ENCODE measurements at places on chromosomes 16 and 17.

GRCh38 chr16:84246679-84247077 is 6.9 kb upstream of the KCNG4 start:
- no peak for DNase-seq

- DNase-seq = no peak
Measured at GRCh38 chr16:82867485-82867884, 240.7 kb downstream of the CDH13 start.

- DNase-seq = peak; percentile 99
Measured at GRCh38 chr17:76546556-76547182, 6.8 kb downstream of the PRCD start.

DNA sequence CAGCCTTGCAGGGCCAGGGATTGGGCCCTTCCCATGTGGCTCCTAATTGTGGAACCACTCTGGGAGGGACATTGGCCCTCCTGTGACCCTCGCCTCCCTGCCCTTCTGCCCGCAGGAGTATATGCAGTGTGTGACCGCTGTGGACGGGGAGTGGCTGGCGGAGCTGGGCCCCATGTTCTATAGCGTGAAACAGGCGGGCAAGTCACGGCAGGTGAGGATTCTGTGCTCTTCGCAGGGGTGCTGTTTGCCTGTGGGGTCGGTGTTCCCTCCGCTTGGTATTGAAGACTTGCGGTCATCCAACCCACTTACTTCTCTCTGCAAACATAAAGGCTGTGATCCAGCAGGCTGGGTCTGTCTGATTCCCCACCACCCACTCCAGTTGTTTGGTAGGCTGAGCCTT is 15.7 kb downstream of the DHX38 start:
- no peak for DNase-seq

GRCh38 chr16:62573466-62573865 is 537.2 kb upstream of the CDH8 start:
- no peak for DNase-seq

GRCh38 chr16:78461087-78461486 is 361.6 kb downstream of the WWOX start:
- no peak for DNase-seq

GRCh38 chr17:15967706-15968399 is 22.9 kb downstream of the ADORA2B start:
- DNase-seq = no peak

- no peak for DNase-seq
Measured at GRCh38 chr17:39236981-39237441, 11.3 kb upstream of the STAC2 start.

DNA sequence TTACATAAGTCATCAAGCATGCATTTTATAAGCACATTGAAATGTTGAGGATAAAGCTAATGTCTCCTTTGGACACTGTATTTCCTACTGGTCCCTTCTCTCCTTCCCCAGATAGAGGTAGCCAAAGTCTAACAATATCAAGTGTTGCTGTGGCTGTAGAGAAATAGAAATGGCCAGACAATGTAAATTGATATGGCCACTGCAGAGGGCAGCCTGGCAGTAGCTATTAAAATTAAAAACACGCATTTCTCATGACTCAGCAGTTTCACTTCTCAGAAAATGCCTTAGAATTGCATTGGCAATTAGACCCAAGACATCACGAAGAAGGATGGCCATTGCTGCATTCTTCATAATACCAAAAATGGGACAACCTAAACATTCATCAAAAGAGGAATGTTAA is 46.8 kb upstream of the MRTFB start:
- DNase-seq = no peak

- DNase-seq = no peak
Measured at GRCh38 chr16:11792410-11793241, 4.4 kb downstream of the ZC3H7A start.

- DNase-seq = no peak
Measured at GRCh38 chr17:35148144-35148543, 527 bp downstream of the UNC45B start.

- DNase-seq = peak; percentile 98
Measured at GRCh38 chr16:4373909-4374742, 2.5 kb downstream of the VASN start.

DNA sequence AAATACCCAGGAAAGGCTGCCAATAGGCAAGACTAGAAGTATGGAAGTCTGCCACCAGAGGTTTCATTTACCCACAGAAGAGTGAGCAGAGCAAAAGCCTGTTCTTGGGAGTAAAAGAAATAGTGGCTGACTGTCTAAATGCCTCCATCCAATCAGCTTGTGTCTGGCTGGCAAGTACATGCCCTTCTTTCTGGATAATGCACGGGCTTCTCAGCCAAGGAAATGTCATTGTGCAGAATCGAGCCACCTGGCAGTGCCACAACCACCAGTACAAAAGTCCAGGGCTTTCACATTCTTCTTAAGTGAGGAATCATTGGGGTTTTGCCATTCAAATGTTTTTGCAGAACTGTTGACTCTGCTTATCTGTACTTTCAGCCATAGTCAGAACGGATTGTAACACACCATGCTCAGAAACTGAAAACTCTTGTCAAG is 10.1 kb upstream of the ERCC4 start:
- DNase-seq = peak; percentile 75

DNA sequence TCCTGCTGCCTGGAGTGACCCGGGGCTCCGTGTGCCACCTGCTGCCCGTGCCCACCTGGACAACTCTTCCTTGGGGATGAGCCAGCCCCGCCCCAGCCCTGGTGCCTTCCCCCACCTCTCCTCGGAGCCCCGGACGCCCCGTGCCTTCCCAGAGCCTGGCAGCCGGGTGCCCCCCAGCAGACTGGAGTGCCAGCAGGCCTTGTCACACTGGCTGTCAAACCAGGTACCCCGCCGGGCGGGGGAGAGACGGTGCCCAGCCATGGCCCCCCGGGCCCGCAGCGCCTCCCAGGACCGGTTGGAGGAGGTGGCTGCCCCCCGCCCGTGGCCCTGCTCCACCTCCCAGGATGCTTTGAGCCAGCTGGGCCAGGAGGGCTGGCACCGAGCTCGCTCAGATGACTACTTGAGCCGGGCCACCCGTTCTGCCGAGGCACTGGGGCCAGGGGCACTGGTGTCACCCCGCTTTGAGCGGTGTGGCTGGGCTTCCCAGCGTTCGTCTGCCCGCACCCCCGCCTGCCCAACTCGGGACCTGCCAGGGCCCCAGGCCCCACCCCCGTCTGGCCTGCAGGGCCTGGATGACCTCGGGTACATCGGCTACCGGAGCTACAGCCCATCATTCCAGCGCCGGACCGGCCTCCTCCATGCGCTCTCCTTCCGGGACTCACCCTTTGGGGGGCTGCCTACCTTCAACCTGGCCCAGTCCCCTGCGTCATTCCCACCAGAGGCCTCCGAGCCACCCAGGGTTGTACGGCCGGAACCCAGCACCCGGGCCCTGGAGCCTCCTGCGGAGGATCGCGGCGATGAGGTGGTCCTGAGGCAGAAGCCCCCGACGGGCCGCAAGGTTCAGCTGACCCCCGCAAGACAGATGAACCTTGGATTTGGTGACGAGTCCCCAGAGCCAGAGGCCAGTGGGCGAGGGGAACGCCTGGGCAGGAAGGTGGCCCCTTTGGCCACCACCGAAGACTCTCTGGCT is 38.4 kb downstream of the ARHGAP23 start:
- DNase-seq = no peak

DNA sequence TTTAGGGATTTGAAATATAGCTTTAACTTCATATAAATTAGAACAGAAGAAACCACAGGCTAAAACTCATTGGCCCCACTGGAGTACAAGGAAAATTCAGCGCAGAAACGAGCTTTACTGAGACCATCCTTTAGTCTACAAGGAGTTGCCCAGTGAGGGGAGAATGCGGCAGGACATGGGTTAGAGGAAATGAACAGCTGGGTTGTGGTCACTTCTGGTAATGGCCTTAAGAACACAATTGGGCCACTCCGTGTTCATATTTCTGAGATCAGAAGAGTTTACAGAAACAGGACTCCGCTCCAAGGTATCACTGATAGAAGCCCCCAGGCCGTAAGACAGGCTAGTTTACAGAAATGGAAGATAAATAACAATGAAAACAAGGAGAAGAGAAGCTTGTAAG is 188.3 kb downstream of the ZFHX3 start:
- no peak for DNase-seq

- no peak for DNase-seq
Measured at GRCh38 chr16:4796982-4797804, 2.0 kb downstream of the SMIM22 start.

DNA sequence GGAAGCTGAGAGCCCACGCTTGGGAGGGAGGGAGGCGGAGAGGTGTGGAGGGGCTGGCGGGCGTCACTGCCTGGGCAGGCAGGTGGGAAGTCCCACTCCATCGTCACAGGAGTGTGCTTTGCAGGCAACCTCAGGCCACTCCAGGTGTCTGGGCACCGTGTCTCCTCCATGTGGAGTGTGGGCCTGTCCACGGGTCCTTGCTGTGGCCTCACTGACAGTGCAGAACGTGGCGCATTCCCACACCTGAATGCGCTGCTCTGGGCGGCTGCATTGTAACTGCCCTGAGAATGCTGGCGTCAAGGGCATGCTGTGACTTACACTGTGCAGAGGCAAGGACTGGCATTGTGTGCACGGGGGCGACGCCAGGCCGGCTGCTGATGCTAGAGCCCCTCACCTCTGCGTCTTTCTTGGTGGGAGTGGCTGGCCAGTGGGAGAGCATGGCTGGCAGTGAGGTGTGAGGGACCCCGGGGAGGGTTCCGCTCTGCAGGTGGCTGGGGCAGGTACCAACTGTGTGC is 66.4 kb downstream of the BANP start:
- DNase-seq = no peak

DNA sequence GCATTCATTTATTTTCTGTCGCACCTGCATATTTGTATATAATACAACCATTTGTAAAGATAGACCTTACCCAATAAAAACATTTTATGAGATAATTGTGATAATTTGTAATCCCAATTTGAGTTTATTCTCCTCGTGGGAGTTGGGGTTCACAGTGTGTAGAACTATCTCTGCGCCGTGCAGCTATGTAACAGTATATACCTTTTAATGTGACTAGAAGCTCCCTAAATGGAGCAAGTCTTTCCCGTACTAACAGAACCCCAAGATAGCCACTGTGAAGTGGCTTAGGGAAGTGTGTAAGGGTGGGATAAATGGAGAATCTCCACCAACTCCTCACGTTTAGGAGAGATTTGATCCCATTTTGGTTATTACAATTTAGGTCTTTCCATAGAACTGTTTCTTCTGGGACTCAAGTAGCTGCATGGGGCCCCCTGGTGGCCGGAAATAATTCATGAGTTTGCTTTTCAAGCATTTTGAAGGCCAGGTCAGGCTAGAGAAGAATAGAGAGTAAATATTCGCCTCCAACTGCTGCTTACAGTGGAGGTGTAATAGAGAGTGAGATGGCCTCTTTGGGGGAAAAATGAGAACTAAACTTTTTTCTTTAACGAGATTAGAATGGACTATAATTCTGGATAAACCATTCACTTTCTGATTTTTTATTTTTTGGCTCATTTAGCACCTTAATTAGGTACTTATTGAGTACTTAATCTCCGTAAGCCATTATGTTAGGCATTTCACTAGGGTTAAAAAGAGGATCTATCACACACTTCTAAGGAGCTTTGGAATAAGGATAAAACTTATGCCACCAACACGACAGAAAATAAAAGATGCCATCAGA is 4.5 kb downstream of the TMEM100 start:
- peak; percentile 68 for DNase-seq

GRCh38 chr16:1347286-1347855 is 4.3 kb downstream of the TSR3 start:
- DNase-seq = no peak

DNA sequence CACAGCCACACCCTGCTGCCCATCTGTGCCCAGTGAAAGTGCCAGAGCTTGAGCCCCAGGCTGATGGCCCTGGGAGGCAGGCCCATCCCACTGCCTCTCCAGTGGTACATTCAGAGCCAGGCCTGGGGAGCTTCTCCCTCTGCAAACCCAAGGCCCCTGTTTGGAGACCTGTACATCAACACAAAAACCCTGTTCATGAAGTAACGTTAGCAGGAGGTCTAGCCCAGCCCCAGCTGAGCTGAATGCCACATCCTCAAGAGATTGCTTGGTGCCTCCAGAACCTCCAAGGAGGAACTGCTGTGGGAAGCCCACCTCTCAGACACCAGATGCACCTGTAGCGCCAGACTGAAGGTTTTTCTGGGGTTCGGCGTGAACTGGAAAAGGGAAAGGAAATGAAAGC is 31.5 kb downstream of the C16orf78 start:
- no peak for DNase-seq

DNA sequence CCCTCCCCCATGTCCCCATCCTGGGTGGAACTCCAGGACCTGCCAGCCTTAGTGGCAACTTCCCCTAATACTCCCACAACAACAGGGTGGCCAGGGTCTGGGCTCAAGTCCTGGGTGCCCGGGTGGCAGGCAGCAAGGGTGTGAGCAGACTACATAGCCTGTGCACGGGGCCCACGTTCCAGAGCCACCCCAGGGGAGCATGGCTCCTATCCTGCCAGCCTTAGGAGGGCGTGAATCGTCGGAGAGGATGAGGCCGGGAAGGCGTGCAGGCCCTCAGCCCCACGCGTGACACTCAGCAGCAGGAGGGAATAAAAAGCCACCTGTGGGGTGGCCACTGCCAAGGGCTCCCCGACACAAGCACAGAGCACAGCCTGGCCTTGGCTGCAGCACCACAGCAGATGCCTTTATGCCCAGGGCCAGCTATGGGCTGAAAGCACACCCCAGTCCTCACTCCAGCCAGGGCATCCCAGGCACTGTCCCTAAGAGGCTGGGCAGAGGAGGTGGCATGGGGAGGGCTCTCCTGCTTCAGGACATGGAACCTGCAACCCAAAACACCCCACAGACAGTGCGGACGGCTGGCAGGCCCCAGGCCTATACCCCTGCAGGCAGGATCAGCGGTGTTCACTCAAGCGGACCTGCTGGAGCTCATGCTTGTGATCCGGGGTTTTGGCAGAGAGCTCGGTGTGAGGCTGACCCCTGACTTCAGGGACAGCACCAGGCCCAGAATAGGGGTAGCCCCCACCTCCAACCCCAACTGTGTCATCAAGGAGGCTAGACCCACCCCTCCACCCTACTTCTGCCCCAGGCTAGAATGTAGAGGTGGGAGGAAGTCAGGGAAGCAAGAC is 2.7 kb downstream of the BCAR1 start:
- no peak for DNase-seq
